Myocyte (in vitro differentiated cells): ENCODE measurements at places on chromosomes 3 and 15.

DNA sequence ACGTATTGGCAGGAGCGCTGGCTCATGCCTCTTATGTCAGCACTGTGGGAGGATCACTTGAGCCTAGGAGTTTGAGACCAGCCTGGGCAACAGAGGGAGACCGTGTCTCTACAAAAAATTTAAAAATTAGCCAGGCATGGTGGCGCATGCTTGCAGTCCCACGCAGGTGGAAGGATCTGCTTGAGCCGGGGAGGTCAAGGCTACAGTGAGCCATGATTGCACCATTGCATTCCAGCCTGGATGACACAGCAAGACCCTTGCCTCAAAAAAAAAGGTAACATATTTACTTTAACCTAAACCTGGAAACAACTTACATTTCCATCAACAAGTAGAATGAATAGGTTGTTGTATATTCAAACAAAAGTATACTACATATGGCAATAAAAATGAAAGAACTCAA lies 78.1 kb downstream of the HERC2 start:
- DNase-seq, result no peak

GRCh38 chr3:5194801-5195509 lies 7.4 kb downstream of the EDEM1 start:
- DNase-seq, result peak; percentile 52

- DNase-seq, result no peak
Measured at GRCh38 chr15:93820566-93820965, 410.8 kb upstream of the MCTP2 start.

DNA sequence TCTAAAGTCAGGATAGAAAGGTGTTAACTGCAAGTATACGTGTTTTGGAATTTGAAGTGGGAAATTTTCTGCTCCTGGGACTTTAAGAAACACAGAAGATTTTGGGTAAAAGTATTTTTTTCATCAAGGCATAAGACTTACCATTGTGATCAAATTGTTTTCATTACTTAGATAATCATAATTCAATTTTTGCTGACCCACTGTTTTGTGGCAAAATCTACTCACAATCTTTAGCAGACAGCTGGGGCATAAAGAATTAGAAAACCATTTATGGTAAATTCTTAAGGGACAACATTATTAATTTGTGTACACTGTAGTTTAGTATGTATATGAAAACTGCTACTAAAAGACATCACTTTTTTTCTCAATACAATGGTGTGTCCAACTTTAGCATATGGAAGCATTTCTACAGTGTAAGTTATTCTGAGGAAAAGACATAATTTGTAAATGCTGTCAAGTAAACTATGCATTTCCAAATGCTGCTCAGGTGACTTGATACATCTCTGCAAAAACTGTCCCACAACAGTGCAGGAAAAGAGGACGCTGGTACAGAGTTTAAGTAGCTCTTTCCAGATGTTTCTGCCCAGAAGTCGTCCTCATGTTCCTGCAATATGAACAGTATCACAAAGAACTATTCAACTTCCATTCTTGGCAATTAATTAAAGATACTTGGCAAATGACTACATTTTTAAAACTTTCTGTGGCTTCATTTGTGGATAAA lies 52.3 kb downstream of the THSD4 start:
- no peak for DNase-seq

- peak; percentile 85 for DNase-seq
Measured at GRCh38 chr3:122973893-122974615, 53.5 kb downstream of the SEMA5B start.

DNA sequence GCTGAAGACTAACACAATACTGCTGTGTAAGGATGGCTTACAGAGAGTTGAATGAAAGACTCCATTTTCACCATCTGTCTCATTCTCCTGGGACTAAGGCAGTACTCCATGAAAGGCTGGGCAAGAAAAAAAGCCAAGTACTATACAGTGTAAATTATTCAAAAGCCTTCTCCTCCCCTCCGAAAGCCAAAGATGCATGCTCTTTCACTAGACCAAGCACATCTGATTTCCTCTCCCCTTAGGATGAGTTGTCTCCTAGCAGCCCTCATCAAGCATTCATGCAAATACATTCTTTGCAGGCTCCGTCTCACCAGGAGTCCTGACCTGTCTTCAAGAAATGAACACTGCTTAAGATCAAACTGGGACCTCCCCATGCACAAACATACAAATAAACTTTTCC lies 133.5 kb upstream of the THBS1 start:
- no peak for DNase-seq

DNA sequence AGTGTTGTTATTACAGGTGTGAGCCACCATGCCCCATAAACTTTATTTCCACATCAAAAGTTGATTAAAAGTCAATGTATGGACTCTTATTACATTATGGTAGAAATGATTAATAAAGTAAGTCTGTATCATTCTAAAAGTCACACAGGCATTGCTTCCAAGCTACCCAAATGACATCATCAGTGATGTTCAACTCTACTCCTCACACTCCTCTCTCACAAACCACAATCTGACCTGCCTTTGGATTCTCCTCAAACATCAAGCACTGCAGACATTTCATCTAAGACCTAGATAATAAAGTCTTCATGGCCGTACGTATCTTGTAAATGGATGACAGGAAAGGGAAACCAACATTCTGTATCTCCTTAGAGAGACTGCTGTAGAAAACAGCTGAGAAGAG lies 68.0 kb downstream of the SMARCC1 start:
- no peak for DNase-seq

GRCh38 chr3:12224181-12225147 lies 64.4 kb upstream of the PPARG start:
- DNase-seq, result no peak

DNA sequence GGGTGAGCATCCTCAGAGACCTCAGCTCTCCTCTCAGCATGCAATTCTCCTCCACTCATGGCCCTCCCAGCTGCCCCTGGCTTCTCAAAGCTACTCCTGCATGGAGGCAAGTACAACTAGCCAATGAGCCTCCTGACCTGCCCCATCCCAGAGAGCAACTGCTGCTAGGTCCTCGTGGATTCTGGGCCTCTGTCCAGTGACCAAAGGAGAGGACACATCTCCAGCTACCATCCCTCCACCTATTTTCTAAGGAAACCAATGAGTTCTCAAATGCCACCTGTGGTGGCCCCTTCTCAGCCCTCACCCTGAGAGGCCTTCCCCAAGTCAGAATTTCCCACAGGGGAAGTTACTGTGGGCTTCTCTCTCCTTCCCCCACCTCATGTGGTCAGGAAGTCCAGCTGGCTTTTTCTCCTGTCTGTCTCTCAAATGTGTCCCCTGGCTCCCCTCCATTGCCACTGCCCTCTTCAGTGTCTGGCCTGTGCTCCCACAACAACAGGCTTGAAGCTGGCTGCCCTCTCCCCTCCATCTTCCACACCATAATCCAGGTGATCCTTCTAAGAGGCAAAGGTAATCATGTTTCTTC lies 43.0 kb downstream of the LIPC start:
- DNase-seq, result peak; percentile 95

DNA sequence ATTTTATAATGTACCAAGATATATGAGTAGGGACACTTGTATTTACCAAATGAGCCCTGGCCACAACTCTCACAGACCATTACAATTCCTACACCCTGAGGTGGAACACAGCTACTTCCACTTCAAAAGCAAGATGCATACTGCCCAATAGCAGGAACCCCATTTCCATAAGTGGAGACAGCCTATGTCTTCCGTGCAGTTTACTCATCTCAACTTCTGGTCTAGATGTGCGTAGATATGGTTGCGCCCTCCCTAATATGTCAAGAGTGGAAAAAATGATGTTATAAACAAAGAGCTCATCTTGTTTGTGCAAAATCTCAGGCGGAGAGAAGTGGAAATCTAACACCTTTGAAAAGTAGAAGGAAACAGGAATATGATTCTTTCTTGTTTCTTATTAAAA lies 44.6 kb downstream of the RAB27A start:
- DNase-seq, result no peak

DNA sequence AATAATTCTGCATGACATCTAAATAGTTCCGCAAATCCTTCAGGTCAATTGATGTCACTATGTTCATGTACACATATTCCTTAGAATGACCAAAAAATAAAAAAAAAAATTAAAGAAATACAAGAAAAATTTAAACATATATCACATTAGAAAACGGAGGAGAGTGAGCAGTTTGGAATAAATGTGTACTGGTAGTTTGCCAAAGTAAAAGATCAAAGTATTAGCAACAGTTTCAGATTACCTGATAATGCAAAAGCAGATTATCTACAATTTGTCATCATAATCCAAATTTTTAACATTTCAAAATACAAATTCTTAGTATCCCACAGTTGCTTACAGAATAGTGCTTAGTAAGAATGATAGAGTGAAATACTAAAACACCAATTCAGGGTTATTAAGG lies 1.9 kb downstream of the DLG1 start:
- no peak for DNase-seq

DNA sequence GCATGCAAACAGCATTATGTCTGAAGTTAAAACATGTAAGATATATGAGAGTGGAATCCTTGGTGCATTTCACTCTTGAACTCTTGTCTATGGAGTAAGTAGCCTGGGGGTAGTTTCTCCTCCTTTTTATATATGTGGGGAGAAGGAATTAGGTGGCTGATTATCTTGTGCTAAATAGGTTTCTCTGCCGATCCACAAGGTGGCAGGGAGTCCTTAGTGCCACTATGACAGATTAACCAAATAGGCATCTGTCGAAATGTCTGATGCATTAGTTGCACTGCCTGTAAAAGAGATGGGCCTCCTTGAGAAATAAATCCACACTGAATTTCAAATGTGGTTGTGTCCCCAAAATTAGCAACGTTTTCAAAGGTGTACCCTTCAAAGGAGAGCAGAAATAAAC lies 170.1 kb downstream of the CNTN4 start:
- no peak for DNase-seq

DNA sequence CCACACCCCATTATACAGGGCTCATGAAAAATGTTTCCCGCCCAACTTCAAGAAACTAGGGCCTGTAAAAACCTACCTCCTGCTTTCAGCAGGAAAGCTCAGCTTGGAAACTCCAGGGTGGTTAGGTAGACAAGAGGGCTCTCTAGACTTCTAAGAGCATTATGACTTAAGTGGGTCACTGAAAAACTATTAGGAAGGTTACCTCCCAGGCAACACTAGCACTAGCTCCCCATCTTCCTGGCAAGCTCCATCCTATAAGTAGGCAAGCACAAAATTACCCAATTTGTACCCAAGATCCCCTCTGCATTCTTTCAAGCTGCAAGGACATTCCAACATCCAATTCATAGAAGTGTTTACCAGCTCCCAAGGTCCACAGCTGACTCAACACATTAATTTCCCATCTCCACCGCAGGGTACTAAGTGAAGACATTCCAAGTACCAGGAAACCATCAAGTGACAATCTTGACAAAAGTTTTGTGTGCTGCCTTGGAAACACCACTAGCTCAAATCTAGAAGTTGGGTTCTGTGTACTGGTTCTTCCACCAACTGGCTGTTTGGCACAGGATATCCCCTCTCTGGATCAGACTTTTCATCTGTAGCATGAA lies 46.9 kb downstream of the WNT5A start:
- no peak for DNase-seq

- no peak for DNase-seq
Measured at GRCh38 chr15:48794697-48795134, 16.2 kb downstream of the CEP152 start.

DNA sequence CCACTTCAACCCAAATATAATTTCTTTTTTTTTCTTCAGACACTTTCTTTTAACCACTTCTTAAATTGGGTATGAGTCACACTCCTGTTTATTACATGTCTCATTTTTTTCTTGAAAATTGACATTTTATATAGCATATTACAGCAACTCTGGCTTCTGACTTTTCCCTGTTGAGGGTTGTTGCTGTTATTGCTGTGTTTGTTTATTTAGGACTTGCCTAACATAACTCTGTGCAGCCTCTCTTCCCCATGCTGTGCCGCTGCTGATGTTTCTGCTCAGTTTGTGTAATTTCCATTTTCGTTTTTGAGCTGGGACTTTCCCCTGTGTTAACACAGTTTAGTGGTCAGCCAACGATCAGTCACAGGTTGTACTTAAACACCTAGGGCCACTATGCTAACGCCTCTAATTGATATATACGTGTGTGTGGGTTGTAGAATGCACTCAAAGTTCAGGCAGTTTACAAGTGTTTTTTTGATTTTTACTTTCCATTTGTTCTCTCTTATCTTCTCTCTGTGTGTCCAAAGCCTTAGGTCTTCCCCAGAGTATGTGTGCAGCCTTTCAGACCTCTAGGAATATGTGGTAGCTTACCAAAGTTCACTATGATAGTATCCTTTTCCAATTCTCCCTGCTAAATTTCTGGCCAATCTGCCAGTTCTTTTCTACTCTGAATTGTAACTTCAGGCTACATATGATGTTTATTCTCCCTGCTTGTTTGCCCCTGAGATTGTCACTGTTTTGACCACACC lies 337.2 kb downstream of the ZBTB20 start:
- peak; percentile 13 for DNase-seq

DNA sequence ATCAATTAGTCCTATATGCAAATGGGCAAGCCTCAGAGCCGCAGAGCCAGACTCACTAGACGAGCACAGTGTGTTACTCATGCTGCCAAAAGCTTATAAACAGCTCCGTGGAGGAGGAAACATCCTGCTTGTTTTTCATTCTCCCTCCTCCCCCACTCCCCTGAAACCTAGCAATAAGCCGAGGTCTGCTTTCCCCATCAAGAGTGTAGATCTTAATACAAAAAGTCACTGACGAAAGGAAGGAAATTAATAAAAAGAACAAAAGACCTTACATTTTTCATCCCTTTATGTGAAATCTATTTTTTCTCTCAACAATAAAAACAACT lies 88.5 kb downstream of the XXYLT1 start:
- DNase-seq, result no peak

DNA sequence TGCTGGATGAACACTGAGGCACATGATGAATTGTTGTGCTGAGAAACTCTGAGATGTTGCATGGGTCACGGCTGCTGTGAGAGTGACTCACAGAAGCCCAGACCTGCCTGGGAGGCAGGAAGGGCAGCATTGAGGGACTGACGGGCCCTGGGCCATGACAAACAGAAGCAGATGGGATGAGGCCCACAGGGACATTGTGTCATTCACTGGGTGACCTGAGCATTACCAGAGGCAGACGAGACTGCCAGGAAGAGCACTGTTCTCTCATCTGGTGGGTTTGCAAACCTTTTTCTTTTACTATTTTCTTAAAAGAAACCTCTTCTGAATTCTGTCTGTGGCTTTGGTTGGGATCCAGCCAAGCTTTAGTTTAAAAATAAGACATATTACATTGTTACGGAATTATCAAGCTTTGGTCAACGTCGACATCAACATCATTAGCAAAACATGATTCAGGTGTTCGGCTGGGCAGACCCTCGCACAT lies 67.8 kb downstream of the BDH1 start:
- DNase-seq, result peak; percentile 98

GRCh38 chr3:36013425-36013824 lies 366.9 kb upstream of the STAC start:
- no peak for DNase-seq
